Nasal cavity respiratory epithelium epithelial cell of viscerocranial mucosa (primary cell): ENCODE measurements at places on chromosomes 3 and 15. TPM values are rescaled to one million over a fixed set of nuclear protein-coding genes. Genes with fewer than 3 reads are reported as not detected.

CHAC1 gene
- total RNA-seq = 63.7 and 81.0 TPM in 2 replicates

ARRDC4 gene
- 5.1 and 11.0 TPM in 2 replicates for total RNA-seq

GLDN gene
- 0.07 and 0.34 TPM in 2 replicates for total RNA-seq

CCDC39 gene
- under 0.01 TPM in 1 of 2 replicates, not detected in the other for total RNA-seq

GOLGA8K gene
- 0.28 TPM in 1 of 2 replicates, not detected in the other for total RNA-seq

PCLAF gene
- total RNA-seq = 1.4 TPM in 2 replicates

ZKSCAN7 gene
- total RNA-seq = 2.7 and 7.8 TPM in 2 replicates

CSPG5 gene
- total RNA-seq = 0.36 and 1.7 TPM in 2 replicates

DYNC1LI1 gene
- 27.0 and 34.2 TPM in 2 replicates for total RNA-seq

GOLGB1 gene
- total RNA-seq = 48.2 and 83.6 TPM in 2 replicates

RBP2 gene
- total RNA-seq = not detected in 2 replicates

FSTL1 gene
- 50.6 and 122 TPM in 2 replicates for total RNA-seq

CHCHD4 gene
- 29.5 and 34.5 TPM in 2 replicates for total RNA-seq

ZBTB47 gene
- 8.2 and 20.6 TPM in 2 replicates for total RNA-seq

PPP1R14D gene
- total RNA-seq = not detected in 2 replicates

PPIP5K1 gene
- total RNA-seq = 53.3 and 101 TPM in 2 replicates

GNAT1 gene
- not detected in 2 replicates for total RNA-seq

FEZF2 gene
- total RNA-seq = not detected in 2 replicates

CELSR3 gene
- 1.8 and 2.1 TPM in 2 replicates for total RNA-seq

MRPL3 gene
- 128 and 137 TPM in 2 replicates for total RNA-seq

TRPM1 gene
- under 0.01 and 0.68 TPM in 2 replicates for total RNA-seq

IQCH gene
- total RNA-seq = 3.1 and 7.0 TPM in 2 replicates

LMAN1L gene
- total RNA-seq = 0.21 TPM in 1 of 2 replicates, not detected in the other

SPINK8 gene
- total RNA-seq = not detected in 2 replicates

INAFM2 gene
- total RNA-seq = 11.6 and 12.7 TPM in 2 replicates

MINAR1 gene
- 0.34 and 0.43 TPM in 2 replicates for total RNA-seq

SPRED1 gene
- 22.6 and 30.1 TPM in 2 replicates for total RNA-seq

DCLK3 gene
- total RNA-seq = not detected in 2 replicates

TERC gene
- 32.6 and 554 TPM in 2 replicates for total RNA-seq

LRRIQ4 gene
- not detected in 2 replicates for total RNA-seq

SYNPR gene
- not detected in 2 replicates for total RNA-seq

P2RY14 gene
- not detected in 2 replicates for total RNA-seq
